Activated CD4-positive, alpha-beta T cell treated with anti-CD3 and anti-CD28 coated beads, Interleukin-2, amount 10 ng/mL, durations not matched to agents 7 days and 5 days (primary cell): ENCODE measurements at places on chromosomes 5 and 9.
A peak's percentile ranks its signal among the peaks of the same experiment; 100 is the strongest.

DNA sequence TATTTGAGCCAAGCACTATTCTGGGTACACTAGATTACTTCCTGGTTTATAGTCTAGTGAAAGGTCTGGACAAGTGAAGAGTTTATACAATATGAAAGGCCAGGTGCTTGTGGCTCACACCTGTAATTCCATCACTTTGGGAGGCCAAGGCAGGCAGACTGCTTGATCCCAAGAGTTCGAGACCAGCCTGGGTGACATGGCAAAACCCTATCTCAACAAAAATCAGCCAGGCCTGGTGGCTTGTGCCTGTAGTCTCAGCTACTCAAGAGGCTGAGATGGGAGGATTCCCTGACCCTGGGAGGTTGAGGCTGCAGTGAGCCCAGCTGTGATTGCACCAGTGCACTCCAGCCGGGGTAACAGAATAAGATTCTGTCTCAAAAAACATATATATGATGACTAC is 9.5 kb upstream of the TXNDC15 start:
- peaks cover 8% of the 10 kb centered on the region for H3K36me3 ChIP-seq
- H3K27me3 ChIP-seq = no peaks in the 10 kb centered on the region
- no peaks in the 10 kb centered on the region for H3K4me1 ChIP-seq
- H3K4me3 ChIP-seq = no peak overlapping the region
- DNase-seq = no peak

- no peak overlapping the region for H3K4me3 ChIP-seq
- DNase-seq = no peak
- H3K27me3 ChIP-seq = no peaks in the 10 kb centered on the region
- no peak overlapping the region for H3K27ac ChIP-seq
Observed at GRCh38 chr9:87884578-87885459, 2.1 kb downstream of the SPATA31E1 start.

DNA sequence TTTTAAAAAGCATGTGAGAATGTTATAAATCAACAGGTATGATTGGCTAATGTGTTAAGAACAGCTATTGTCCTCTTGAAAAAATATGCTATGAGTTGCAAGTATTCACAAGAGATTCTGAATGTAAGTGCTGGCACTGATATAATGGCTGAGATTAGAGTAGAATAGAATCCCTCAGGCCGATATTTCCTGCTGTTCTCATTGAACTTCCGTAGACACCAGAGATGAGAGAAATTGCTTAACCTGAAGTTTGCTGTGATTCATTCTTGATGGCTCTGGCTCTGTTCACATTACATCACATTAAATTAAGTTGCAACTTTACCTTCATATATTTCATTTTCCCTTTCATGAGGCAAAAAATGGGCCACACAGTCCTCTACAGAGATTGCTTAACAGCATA is 114.5 kb downstream of the BAAT start:
- no peak overlapping the region for H3K4me3 ChIP-seq
- no peaks in the 10 kb centered on the region for H3K4me1 ChIP-seq
- H3K27ac ChIP-seq = no peak overlapping the region
- H3K27me3 ChIP-seq = peaks cover 3% of the 10 kb centered on the region
- no peak for DNase-seq

DNA sequence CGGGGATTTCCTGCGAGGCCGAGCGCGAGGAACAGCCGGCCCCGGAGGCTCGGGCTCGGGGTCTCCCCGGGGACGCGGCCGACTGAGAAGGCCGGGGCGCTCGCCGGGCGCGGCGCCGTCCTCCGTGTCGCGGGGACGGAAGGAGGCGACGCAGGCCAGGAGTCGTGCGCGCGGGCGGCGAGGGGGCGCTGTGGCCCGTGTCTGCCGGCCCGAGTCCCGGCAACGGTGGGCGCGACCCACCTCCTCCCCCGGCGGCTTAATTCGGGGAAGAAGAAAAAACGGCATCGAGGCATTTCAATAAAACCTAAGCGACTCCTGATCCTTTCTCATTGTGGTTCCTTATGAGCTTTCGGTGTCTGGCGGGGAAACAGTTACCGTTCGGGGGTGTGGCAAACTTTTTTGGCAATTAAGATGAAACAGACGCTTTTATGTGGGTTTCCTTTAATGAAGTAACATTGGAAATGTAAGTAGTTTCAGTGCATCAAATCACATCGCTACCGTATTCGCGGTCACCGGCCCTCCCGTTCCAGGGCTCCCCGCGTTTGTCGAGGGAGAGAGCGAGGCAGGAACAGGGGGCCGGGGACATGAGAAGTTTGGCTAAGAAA is 3.7 kb upstream of the IRX2 start:
- H3K27ac ChIP-seq = peak overlapping the region; percentile 50
- peaks cover 2% of the 10 kb centered on the region for H3K36me3 ChIP-seq
- no peak overlapping the region for H3K4me3 ChIP-seq
- H3K27me3 ChIP-seq = peaks cover 52% of the 10 kb centered on the region
- peaks cover 5% of the 10 kb centered on the region for H3K4me1 ChIP-seq
- no peak for DNase-seq

DNA sequence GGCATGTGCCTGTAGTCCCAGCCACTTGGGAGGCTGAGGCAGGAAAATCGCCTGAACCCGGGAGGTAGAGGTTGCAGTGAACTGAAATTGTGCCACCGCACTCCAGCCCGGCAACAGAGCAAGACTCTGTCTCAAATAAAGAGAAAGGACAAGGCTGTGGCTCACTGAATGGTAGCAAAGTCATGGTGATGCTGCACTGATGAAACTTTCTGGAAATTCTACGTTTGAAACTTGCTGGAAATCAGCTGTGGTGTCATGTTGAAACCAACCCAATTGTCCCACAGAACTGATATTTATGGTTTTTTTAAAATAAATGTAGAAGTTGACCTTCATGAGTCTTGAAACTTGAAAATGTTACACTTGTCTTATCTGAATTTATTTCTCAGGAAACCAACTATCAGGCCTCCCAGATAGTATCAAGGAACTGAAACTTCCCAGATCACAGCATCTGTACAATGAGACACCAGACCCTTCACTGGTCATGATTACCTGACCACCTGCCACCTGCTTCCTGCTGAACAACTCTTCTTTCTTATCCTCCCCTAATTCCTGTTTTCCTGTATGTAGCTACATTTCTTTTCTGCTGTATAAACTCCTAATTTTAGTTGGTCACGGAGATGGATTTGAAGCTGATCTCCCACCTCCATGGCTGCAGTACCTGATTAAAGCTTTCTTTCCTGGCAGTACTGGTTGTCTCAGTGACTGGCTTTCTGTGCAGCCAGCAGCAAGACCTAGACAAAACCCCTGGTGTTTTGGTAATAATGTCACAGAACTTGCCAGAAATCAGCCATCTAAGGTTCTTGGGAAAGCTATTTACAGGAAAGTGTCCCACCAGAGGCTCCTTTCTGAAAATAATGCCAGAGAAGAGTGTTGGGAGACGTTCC is 5.6 kb upstream of the TBC1D13 start:
- H3K4me1 ChIP-seq = peaks cover under 1% of the 10 kb centered on the region
- H3K27me3 ChIP-seq = no peaks in the 10 kb centered on the region
- no peak for DNase-seq
- H3K4me3 ChIP-seq = no peak overlapping the region
- no peak overlapping the region for H3K27ac ChIP-seq

DNA sequence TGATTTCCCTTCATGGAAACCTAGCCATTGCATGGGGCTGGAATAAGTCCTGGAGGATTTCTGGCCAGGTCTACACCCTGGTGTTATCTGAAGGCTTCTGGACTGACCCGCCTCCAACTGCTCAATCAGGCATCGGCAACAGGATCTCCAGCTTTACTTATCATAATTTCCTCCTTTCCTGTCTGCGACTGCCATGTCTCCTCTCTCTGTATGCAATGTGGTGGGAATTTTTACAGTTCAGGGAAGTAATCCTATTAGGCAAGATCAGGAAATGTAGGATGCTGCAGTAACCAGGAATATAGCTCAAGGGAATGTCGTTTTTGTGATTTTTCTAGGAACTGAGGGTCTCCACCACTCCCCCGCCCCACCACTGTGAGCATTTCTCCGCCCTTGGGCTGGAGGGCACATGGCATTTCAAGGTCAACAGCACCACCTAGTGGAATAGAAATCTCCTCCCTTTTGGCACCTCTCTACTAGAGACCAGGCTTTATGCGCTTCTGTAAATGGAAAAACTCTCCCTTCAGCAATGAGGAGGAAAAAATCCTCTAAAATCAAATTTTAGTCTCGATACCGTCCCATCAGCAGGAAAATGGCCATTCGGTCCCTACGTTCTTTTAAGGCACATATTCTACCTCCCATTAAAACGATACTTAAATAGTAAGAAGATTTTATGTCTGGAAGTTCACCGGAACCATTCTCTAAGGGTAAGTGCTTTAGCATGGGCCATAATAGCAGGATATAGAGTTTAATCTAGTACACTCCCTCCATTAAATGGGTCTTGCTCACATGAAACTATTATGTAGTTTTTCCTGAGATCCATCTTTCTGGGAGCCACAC is 93.0 kb downstream of the YTHDC2 start:
- peaks cover 28% of the 10 kb centered on the region for H3K27me3 ChIP-seq
- H3K27ac ChIP-seq = no peak overlapping the region
- peak; percentile 64 for DNase-seq
- H3K4me3 ChIP-seq = no peak overlapping the region
- H3K36me3 ChIP-seq = no peaks in the 10 kb centered on the region

GRCh38 chr5:57524348-57525060 is 41.9 kb upstream of the ACTBL2 start:
- peaks cover 3% of the 10 kb centered on the region for H3K4me1 ChIP-seq
- no peak for DNase-seq
- H3K27me3 ChIP-seq = no peaks in the 10 kb centered on the region

- no peak overlapping the region for H3K27ac ChIP-seq
- H3K4me1 ChIP-seq = no peaks in the 10 kb centered on the region
- no peak for DNase-seq
- no peaks in the 10 kb centered on the region for H3K27me3 ChIP-seq
- H3K4me3 ChIP-seq = no peak overlapping the region
Observed at GRCh38 chr5:172910828-172911627, 48.2 kb upstream of the RPL26L1 start.
